CD4-positive, alpha-beta T cell (primary cell): ENCODE measurements at places on chromosomes 13 and 19.

DNA sequence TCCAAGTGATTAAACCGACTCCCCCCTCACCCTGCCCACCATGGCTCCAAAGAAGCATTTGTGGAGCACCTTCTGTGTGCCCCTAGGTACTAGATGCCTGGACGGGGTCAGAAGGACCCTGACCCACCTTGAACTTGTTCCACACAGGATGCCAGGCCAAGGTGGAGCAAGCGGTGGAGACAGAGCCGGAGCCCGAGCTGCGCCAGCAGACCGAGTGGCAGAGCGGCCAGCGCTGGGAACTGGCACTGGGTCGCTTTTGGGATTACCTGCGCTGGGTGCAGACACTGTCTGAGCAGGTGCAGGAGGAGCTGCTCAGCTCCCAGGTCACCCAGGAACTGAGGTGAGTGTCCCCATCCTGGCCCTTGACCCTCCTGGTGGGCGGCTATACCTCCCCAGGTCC, 2.0 kb downstream of the APOE start:
- no peak for DNase-seq
- H3K27ac ChIP-seq, result no peak overlapping the region
- no peak overlapping the region for H3K4me3 ChIP-seq
- peaks cover 25% of the 10 kb centered on the region for H3K27me3 ChIP-seq
- H3K4me1 ChIP-seq, result peaks cover 17% of the 10 kb centered on the region

DNA sequence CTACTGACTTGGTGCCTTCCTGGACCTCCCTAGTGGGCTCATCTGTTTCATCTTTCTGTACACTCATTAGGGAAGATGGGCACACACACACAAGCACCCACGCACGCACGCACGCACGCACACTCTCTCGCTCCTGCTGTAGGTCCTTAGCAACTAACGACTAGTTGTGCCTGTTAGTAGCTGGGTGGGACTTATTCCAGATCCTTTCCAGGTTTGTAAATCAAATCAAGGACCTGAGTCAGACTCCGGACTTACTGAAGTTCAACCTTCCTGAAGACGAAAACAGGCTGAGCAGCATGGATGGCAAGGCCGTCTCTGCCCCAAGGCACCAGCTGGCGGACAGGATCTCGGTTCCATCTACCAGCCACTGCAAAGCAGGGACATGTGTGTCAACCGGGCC, 76.2 kb downstream of the SLC15A1 start:
- DNase-seq, result no peak
- no peak overlapping the region for H3K4me3 ChIP-seq
- no peaks in the 10 kb centered on the region for H3K36me3 ChIP-seq
- no peak overlapping the region for H3K27ac ChIP-seq

DNA sequence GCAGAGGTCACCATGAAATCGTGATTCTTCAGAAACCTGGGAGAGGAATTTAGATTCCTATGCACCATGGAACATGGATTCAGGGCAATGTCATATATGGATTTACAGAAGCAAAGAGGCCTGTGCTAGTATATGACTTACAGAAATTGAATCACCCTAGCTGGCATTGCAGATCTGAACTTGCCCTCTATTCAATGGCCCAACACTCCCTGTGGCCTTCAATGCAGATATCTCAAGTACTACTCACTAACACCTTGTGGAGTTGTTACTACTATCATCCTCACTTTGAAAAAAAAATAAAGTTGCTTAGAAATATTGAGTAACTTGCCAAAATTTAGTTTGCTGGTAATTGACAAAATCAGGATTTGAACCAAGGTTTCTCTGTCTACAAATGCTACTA, 305.4 kb upstream of the SLITRK1 start:
- DNase-seq, result no peak
- H3K27ac ChIP-seq, result no peak overlapping the region
- no peaks in the 10 kb centered on the region for H3K4me1 ChIP-seq
- no peaks in the 10 kb centered on the region for H3K36me3 ChIP-seq
- H3K4me3 ChIP-seq, result no peak overlapping the region

- no peaks in the 10 kb centered on the region for H3K27me3 ChIP-seq
- DNase-seq, result no peak
- H3K4me1 ChIP-seq, result no peaks in the 10 kb centered on the region
- H3K27ac ChIP-seq, result no peak overlapping the region
Measured at GRCh38 chr13:24495151-24495729, 17.3 kb downstream of the PARP4 start.

DNA sequence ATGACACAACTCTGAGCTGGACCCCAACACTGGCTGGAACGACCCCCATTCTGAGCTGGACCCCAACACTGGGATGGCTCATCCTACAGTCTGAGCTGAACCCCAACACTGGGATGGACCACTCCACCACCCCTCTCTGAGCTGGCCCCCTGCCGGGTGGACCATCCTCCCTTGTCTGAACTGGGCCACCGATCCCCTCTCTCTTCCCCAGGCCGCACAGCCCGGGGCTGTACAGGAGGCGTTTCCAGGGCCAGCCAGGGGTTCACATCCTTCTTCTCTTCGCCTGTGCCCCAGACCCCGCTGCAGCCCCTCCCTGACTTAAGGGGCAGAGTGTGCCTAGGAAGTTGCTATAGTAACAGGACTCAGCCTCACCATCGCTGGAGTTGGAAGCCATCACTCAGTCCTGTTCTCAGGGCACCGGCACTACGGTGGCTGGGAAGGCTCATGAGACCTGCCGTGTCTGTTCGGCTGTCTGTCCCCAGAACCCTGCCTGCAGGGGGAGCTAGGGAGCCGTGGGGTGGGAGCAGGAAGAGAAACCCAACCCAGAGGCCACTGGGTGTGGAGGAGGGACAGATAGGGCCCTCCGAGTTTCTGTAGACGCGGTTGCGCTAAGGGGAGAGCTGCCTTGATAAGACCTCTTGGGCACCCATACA, 3.7 kb downstream of the PRKACA start:
- H3K27me3 ChIP-seq, result no peaks in the 10 kb centered on the region
- DNase-seq, result peak; percentile 63

DNA sequence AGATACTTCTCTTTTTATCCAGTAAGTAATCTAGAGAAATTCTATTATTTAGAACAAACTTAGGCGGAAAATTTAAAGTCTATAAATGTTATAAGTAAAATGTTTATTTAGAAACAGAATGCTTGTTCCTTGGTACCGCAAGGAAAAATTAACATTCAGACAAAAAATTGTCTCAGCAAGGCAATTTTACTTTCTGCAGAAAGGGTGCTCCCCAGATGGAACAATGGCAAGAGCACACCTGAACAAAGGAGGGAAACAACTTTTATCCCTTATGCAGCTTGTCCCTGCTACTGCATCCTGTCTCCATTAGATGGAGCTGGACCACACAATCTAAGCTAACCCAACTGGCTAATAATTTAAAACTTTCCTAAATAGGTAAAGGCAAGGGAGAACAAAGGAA, 6.5 kb upstream of the ZNF708 start:
- no peak for DNase-seq
- no peaks in the 10 kb centered on the region for H3K36me3 ChIP-seq
- H3K4me1 ChIP-seq, result no peaks in the 10 kb centered on the region
- no peak overlapping the region for H3K4me3 ChIP-seq
- H3K27ac ChIP-seq, result no peak overlapping the region

DNA sequence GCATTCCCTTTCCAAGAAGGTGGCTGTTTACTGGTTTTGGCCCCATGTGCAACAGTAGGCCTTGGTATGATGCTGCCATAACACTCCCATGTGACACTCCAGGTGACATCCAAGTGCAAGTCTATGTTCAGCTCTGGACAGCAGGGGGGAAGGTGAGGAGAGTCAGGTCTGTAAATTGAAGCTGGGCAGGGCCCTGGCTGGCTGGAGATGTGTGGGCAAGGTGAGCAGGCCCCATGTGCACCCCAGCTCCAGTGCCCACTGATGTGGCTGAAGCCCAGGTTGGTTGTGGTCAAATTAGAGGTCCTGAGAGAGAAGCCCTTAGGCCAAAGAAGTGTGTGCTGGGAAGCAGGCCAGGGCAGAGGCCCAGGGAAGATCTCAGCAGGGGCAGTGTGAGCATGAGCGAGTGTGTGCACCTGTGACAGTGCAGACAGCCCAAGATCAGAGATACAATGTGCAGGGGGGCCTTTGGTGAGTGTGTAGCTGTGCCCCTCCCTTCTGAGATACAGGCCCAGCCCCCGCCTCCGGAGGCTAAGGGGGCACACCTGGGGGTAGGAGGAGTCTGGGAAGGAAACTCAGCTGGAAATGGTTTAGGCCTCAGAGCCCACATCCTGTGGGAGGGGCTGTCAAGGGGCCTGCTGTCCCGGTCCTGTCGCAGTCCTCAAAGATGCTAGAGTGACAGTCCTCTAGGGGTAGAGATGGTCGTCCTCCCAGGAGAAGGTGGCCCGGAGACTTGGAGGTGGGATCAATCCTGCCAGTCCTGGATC, 18.6 kb downstream of the DEDD2 start:
- peaks cover 59% of the 10 kb centered on the region for H3K36me3 ChIP-seq
- peak overlapping the region; percentile 57 for H3K4me3 ChIP-seq

GRCh38 chr19:7260161-7260560, 34.1 kb downstream of the INSR start:
- H3K36me3 ChIP-seq, result no peaks in the 10 kb centered on the region
- H3K27ac ChIP-seq, result no peak overlapping the region
- DNase-seq, result no peak
- no peak overlapping the region for H3K4me3 ChIP-seq

DNA sequence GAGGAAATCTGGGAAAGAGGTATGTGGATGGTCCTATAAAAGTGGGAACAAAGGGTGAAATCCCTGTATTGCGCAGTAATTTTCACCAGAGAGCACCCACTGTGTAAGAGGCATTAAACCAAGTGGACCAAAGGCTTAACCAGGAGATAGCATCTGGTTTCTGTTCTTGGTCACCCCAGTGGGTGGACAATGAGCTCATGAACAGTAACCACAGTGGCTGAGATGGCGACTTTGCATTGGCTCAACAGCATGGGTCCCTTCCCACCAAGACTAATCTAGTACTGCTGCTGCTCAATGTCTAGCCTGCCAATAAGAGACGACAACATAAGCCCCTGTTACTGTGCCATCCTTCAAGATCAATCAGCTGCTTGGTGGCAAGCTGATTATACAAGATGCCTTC, 36.6 kb downstream of the CCDC169 start:
- H3K4me3 ChIP-seq, result no peak overlapping the region
- H3K27ac ChIP-seq, result no peak overlapping the region
- H3K36me3 ChIP-seq, result no peaks in the 10 kb centered on the region
- H3K27me3 ChIP-seq, result no peaks in the 10 kb centered on the region

GRCh38 chr13:26568132-26568815, 10.8 kb downstream of the WASF3 start:
- no peak overlapping the region for H3K27ac ChIP-seq
- no peaks in the 10 kb centered on the region for H3K4me1 ChIP-seq
- no peak overlapping the region for H3K4me3 ChIP-seq
- DNase-seq, result no peak
- no peaks in the 10 kb centered on the region for H3K36me3 ChIP-seq

- H3K27me3 ChIP-seq, result no peaks in the 10 kb centered on the region
- no peak for DNase-seq
- no peak within 1 kb of the TSS for H3K27ac ChIP-seq
- H3K4me3 ChIP-seq, result no peak within 1 kb of the TSS
Measured at GRCh38 chr19:42427313-42427712, at the start of gene LIPE. Gene LIPE (minus strand): TSS chr19:42427388. CDS start chr19:42427149, 239 bp downstream.

DNA sequence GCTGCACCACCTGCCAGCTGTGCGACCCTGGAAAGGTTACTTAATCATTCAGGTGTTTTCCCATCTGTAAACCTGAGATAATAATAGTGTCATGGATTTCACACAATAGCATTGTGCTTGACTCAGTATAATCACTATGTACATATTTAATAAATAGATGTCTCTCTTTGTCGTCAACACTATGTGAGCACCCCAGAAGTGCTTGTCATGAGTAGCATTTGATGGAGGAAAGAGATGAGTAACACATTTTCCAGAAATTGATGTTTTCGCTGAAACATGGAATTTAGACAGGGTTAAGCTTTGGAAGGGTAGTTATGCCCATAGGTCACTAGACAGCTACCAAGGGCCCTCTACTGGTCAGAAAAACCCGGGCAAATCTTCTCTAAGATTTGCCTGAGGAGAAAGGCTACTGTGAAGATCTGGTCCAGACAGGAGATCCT, 9.5 kb upstream of the MBNL2 start:
- H3K27me3 ChIP-seq, result no peaks in the 10 kb centered on the region
- H3K4me3 ChIP-seq, result no peak overlapping the region
- no peaks in the 10 kb centered on the region for H3K36me3 ChIP-seq
- H3K27ac ChIP-seq, result no peak overlapping the region
- no peak for DNase-seq
- H3K4me1 ChIP-seq, result peaks cover 23% of the 10 kb centered on the region

- H3K27ac ChIP-seq, result no peak within 1 kb of the TSS
- no peak for DNase-seq
- H3K36me3 ChIP-seq, result no peaks in the 10 kb centered on the region
- H3K4me3 ChIP-seq, result no peak within 1 kb of the TSS
- peaks cover 5% of the 10 kb centered on the region for H3K4me1 ChIP-seq
- H3K27me3 ChIP-seq, result no peaks in the 10 kb centered on the region
Measured at GRCh38 chr13:113657851-113658741, at the start of gene ATP4B. Gene ATP4B (minus strand): TSS chr13:113658198. CDS start chr13:113658144, 54 bp downstream.

DNA sequence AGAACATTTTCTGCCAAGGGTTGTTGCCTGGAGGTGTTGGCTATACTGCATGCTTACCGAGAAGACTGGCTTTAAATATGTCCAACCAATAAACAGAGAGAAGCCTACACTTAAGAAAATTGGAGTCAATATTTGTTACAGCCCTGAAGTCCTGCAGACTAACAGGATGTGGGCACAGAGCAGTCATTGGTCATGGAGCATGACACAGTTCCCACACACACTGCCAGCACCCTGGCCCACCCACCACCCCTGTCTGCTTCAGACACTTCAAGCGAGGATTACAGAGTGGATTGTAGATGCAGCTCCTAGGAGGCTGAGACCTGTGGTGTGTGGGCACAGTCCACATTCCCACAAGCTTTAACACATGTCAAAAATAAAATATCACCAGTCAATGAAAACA, 21.0 kb upstream of the SERP2 start:
- H3K27ac ChIP-seq, result no peak overlapping the region
- H3K4me3 ChIP-seq, result no peak overlapping the region
- peaks cover 2% of the 10 kb centered on the region for H3K4me1 ChIP-seq
- DNase-seq, result no peak
- no peaks in the 10 kb centered on the region for H3K27me3 ChIP-seq
- no peaks in the 10 kb centered on the region for H3K36me3 ChIP-seq

- DNase-seq, result no peak
- no peaks in the 10 kb centered on the region for H3K4me1 ChIP-seq
- H3K36me3 ChIP-seq, result no peaks in the 10 kb centered on the region
- no peak overlapping the region for H3K4me3 ChIP-seq
Measured at GRCh38 chr13:34777089-34777913, 164.8 kb upstream of the NBEA start.

GRCh38 chr19:35055715-35056179, 14.2 kb downstream of the HPN start:
- H3K27ac ChIP-seq, result no peak overlapping the region
- H3K4me3 ChIP-seq, result no peak overlapping the region
- no peaks in the 10 kb centered on the region for H3K36me3 ChIP-seq
- no peak for DNase-seq
- H3K4me1 ChIP-seq, result no peaks in the 10 kb centered on the region

GRCh38 chr13:100751826-100752225, 77.2 kb upstream of the TMTC4 start:
- no peak for DNase-seq
- no peaks in the 10 kb centered on the region for H3K4me1 ChIP-seq
- H3K27me3 ChIP-seq, result peaks cover 5% of the 10 kb centered on the region
- H3K4me3 ChIP-seq, result no peak overlapping the region

- H3K4me1 ChIP-seq, result peaks cover 6% of the 10 kb centered on the region
- DNase-seq, result no peak
- H3K4me3 ChIP-seq, result no peak overlapping the region
- H3K27me3 ChIP-seq, result no peaks in the 10 kb centered on the region
- H3K36me3 ChIP-seq, result no peaks in the 10 kb centered on the region
Measured at GRCh38 chr19:4988770-4989251, 19.9 kb downstream of the KDM4B start.
